ENCODE measurements at places on chromosomes 1 and 21. TPM values are rescaled to one million over a fixed set of nuclear protein-coding genes. Genes with fewer than 3 reads are reported as not detected.

Gene PLA2G2C
- not detected for total RNA-seq

Gene ZNF326
- 39.2 TPM for total RNA-seq

Gene OR2AK2
- 2.1 TPM for total RNA-seq

Gene S100A12
- total RNA-seq: 4.8 TPM

Gene ASCL5
- 0.23 TPM for total RNA-seq
